ENCODE measurements at places on chromosomes 7 and 10.

GRCh38 chr7:7707246-7707645 lies 11.2 kb downstream of the RPA3 start:
- DNase-seq, result no peak

GRCh38 chr7:9026121-9026520 lies 592.7 kb downstream of the NXPH1 start:
- no peak for DNase-seq

DNA sequence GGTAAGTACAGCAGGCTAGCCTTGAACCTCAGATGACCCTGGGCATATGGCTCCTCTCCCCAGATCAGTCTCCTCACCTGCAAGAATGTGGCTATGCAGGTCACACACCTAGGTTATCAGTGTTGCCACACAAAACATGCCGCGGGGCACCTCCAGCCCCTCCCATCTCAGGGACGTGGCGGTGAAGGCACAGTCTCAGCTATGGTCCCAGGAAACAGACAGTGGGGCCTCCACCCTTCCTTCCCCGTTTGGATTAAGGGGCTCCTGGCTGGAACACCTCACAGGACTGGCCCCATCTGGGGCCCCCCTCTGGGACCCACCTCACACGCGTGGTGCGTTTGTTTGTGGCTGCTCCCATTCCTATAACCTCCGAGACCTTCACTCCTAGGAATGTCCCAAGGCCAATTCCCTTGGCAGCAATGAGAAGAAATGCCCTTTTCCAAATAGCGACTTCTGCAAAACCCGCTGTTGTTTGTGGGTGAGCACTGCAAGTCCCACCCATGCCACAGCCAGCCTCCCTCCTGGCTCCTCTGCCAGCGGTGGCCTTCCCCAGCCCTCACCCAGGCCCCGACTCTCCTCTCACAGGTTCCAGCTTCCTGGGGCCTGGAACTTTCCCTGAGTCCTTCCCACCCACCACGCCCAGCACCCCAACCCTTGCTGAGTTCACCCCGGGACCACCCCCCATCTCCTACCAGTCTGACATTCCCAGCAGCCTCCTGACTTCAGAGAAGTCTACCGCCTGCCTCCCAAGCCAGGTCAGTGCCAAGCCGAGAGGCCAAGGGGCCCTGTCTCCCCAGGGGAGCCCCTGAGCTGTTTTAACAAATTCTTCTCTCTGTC lies 17.1 kb downstream of the ZMIZ2 start:
- DNase-seq, result peak; percentile 98

- no peak for DNase-seq
Observed at GRCh38 chr10:70571236-70571635, 31.3 kb downstream of the PRF1 start.

GRCh38 chr10:7512487-7512886 lies 101.7 kb upstream of the SFMBT2 start:
- DNase-seq, result no peak

DNA sequence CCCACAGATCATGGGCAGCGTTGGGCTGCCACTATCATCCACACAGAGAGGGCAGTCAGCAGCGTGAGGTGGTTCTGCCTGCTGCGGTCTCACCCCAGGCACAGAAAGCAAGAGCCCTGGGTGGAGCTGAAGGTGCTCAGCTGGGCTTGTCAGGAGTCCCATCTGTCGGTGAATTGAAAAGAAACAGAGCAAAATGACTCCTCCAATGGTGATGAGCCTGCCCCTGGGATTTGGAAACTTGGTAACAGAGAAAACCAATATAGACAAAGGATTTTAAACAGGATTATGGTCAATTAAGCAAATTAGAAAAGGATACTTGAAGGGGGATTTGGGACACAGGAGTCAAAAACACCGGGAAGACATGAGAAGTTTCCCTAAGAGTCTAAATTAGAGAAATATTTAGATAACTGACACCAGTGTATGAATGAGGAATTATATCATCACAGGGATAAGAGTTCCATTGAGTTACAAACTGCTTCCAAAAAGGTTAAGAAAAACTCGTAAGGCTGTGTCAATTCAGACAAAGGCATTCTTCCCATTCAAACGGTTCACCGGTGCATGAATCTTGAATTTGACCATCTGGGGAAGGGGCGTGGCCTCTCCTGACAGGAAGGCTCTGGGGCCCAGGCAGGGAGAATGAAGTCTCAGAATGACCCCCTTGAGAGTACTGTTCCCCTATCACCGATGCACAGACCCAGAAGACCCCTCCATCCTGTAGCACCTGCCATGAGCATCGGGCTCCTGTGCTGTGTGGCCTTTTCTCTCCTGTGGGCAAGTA lies 70.0 kb upstream of the PRSS58 start:
- DNase-seq, result no peak

DNA sequence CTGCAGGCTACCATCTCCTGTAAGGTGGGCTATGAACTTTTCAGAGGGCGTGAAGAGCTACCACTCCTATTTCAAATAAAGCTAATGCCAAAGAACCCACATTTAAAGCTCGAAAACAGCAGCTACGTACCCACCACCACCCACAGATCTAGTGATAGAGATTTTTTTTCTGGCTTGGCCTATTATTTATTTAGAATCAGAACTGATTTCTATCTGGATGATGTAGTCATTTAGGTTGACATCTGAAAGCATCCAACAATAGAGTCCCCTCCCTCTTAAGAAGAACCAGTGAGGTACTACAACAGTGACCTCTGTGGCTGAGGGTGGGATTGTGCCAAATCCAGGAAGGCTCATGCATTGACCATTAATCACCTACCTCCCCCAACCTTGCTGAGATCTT lies 113.8 kb upstream of the ADO start:
- no peak for DNase-seq

DNA sequence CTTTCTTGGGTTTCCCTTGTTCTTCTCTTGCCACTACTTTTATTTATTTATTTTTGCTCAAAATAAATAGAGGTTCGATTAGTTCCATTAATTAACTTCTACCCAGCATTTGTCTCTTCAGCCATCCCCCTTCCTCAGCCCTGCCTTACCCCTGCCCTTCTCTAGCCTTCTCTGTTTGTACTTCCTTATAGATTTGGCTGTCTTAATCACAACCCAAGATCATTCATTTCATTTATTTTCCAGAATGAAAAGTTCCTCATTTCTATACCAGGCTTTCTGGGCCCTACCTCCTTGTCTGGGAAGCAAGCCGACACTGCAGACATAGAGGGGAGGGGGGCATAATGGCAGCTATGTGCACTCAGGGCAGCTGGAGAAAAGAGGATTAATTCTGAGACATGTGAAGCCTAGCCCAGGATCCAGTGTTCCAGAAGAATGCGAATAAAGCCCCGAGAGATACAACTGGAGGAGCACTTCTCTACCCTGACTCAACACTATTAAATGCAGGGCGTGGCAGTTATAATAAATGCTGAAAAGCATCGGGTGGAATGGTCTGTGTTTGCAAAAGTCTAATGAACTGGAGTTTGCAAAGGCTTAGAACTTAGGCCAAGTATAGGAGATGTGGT lies 6.4 kb upstream of the PDCD4 start:
- peak; percentile 58 for DNase-seq

GRCh38 chr10:5818894-5819293 lies 5.7 kb upstream of the GDI2 start:
- no peak for DNase-seq

- no peak for DNase-seq
Observed at GRCh38 chr7:3578399-3578798, 277.3 kb downstream of the SDK1 start.

GRCh38 chr7:127708788-127709187 lies 56.8 kb downstream of the SND1 start:
- DNase-seq, result peak; percentile 72

DNA sequence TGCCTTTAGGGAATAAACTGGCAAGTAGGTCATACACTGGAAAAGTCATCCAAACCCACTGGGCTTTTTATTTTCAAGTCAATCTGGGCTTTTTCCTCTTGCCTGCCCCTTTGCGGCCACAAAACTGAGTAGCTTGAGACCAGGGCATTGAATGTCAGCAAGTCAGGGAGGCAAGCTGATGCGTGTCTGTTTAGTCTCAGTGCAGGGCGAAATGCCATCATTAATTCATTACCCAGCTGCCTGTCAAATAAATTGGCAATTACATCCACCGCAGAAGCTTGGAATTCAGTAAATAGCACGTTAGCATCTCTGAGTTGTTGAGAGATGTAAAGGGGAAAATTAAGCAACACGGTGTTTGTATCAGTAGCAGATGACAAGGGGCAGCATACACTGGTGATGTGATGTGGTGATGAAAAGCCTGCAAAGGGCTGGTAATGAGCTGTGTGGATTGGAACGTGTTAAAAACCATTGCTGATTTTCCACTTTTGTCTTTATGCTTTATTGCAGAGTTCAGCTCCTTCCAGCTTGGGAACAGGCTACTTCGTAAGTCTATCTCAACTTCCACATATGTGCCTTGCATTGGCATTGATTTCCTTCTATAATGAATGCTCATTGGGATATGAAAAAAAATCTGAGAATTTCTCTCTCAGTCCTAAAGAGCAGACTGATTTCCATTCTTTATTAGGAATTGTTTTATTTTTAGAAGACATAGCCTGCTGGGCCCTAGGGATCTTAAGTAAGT lies 535.9 kb downstream of the AUTS2 start:
- DNase-seq, result no peak

- no peak for DNase-seq
Observed at GRCh38 chr10:58358314-58358933, 23.6 kb downstream of the UBE2D1 start.

DNA sequence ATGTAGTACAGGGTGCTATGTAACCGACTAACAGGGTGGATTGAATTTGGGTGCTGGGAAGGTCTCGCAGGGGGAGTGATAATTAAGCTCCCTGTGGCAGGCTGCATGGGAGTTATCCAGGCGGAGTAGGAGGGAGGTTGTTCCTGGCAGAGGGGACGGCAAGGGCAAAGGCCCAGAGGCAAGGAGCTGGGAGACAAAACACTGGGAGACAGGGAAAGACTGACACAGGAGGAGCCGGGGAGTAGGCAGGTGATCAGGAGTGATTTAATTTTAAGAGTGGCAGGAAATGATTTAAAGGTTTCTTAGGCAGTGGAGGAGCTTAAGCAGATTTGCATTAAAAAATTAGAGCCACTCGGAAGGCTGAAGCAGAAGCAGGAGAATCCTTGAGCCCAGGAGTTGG lies 40.7 kb upstream of the LEP start:
- DNase-seq, result no peak

DNA sequence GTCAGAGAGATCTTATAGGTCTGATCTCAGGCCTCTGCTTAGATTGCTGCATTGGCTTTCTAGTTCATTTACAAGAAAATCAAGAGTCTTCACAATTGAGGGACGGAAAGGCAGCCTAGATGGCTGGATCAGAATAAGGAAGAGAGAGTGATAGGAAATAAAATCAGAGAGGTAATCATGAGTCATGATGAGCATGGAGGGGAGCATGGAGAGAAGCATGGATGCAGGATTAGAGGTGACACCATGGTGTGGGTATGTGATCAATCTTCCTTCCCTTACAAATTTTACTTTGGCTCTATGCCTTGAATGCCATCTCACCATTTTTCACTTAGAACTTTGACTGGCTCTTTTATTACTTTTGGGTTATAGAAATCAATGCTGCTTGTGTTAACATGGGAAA lies 1.4 kb downstream of the BCCIP start:
- DNase-seq, result no peak

DNA sequence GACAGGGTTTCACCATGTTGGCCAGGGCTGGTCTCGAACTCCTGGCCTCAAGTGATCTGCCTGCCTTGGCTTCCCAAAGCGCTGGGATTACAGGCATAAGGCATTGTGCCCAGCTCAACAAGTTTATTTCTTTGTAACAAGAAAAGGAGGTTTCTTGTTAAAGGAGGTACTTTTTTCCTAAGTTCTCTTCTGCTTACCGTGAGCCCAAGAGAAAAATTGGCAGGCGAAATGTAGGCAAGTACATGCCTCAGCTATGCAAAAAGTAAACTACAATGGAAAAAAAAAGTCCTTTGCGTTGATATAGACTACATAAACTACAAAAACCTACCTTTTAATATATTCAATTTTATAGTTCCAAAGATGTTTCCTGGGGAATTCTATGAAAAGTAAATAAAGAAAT lies 122.6 kb downstream of the DKK1 start:
- DNase-seq, result no peak

DNA sequence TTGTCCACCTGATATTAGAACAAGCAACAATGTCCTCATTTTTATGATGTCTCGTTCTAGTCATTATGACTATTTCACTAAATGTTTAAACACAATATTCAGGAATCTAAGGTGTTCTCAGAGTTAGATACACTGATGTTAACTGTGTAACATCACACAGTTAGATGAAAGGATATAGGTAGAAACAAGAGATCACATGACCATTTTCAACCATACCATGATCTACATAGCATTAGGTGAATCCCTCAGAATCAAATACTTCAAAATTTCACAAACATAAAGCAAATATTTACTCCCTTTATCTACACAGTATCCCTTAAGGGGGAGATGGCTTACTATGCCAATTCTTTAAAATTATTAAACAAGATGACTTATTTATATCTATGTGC lies 90.3 kb downstream of the ANK3 start:
- DNase-seq, result no peak

- DNase-seq, result peak; percentile 14
Observed at GRCh38 chr10:4051641-4052151, 266.7 kb upstream of the KLF6 start.

DNA sequence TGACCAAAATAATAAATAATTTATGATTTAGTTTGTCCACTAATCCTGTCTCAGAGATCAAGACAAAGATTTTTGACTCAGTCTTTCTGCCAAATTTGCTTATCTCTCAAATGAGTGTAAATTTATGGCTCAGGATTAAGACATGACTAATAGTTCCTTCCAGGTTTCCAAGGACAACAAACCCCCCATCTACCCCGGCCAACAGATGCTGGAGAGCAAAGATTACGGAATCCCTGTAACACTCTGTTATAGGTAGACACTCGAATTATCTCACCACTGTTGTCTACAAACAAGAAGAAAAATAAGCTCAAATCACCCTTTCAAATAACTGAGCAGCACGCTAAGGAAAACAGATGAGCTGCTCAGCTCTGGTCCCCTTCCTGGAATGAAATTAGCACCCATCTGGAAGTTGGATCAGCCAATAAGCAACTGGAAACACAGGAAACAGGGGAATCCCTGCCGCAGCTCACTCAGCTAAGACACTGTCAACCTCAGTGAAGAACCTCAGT lies 56.8 kb upstream of the SVIL start:
- no peak for DNase-seq

DNA sequence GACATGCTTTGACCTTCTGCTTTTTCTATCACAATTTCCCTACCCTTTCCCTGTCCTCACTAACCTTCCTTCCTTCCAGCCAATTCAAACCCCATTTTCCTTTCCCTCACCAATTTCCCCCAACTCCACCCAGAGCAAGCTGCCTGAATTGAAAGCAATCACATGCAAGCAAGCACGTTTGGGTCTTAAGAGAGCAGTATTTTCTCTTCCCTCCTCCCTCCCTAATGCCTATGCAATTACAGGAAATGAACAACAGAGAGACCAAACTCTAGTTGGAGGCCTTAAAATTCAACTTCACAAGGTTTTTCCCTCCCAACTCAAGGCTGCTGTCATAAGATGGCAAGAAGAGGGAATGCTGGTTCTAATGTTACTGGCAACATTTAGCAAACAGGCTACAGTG lies 117.2 kb downstream of the MYOF start:
- DNase-seq, result no peak
